T-cell (primary cell): ENCODE measurements at places on chromosomes 4 and X.

DNA sequence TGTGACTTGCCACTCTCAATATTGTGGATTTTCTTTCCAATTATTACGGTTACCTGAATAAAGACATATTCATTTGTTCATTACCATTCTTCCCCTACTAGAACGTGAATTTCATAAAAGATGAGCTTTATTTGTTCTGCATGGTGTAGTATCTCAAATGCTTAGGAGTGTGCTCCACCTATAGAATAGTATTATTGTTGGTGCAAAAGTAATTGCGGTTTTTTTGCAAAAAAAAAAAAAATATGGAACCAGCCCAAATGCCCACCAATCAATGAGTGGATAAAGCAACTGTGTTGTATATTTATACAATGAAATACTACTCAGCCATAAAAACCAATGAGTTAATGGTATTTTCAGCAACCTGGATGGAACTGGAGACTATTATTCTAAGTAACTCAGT lies 525.5 kb upstream of the PRKX start:
- no peak for DNase-seq

DNA sequence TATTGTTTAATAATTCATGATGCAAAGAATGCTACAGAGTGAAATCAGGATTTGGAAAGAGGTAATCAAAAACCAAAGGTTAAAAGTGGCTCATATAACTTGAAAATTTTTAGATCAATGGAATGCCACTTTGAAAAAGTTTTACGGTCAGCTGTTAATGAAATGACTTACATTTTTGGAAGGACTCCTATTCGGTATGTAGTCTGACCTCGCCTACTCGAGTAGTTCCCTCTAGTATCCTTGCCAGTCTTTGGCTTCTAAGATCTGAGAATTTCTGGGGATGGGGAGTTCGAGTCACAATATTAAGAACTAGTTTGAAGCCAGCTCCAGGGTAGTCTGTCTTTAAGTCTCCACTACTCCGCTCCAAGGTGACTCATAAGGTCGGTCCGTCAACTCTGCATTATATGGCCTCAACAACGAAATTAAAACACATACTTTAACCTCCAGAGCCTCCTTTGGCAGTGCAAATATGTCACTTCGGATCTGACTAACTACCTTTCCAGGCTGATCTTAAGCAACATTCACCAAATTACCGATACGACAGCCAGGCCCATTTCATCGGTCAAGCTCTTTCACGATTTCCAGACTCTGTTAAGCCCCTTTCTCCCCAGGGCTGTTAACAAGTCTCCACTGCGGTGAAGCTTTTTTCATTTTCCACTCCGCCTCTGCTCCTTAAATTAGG lies 733 bp upstream of the NAA15 start:
- DNase-seq: no peak

- no peak for DNase-seq
Measured at GRCh38 chr4:29046781-29047180, 1673.4 kb upstream of the PCDH7 start.

DNA sequence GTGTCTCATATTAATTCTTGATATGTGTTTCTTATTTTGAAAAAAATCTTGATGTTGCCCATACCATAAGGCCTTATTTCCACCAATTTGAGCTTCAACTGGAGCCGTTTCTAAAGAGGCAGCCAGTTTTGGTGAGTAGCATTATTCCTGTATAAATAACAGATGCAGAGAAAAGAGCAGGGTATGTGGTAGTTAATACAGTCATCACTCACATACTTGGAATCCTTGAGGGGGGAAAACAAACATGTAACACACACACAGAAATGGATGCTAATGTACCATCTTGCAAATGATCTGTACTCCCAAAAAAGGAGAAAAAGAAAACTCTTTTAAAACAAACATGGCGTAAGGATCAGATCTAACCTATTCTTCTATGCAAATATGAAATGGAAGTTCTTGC lies 389.7 kb downstream of the GPM6A start:
- DNase-seq: no peak

GRCh38 chr4:14967982-14968381 lies 34.3 kb upstream of the CPEB2 start:
- no peak for DNase-seq

GRCh38 chrX:29926056-29926455 lies 289.3 kb upstream of the MAGEB2 start:
- DNase-seq: no peak

GRCh38 chrX:21398426-21398825 lies 24.2 kb downstream of the CNKSR2 start:
- DNase-seq: no peak

DNA sequence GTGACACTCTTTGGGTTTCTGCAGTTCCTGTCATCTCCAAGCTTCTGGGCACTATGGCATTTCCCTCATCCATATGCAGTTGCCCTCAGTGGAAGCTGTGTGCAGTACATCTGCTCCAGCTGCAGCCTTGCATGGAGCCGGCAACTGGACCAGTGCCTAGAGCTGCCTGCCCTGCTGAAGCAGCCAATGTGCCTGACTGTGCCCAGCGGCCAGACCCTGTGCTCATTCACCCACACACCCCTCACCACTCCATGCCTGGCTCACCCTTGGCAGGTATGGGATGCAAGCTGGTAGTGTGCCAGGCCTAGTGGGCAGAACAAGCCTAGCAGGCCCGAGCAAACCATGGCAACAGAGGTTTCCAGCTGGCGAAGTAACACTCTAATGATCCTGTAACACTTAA lies 370.8 kb downstream of the FSTL5 start:
- DNase-seq: no peak

GRCh38 chr4:149605601-149606378 lies 209.9 kb downstream of the IQCM start:
- no peak for DNase-seq

- no peak for DNase-seq
Measured at GRCh38 chrX:45935408-45935807, 609.8 kb downstream of the ZNF674 start.

GRCh38 chrX:111165902-111166301 lies 69.9 kb downstream of the PAK3 start:
- no peak for DNase-seq

GRCh38 chr4:128688846-128689437 lies 120.6 kb upstream of the JADE1 start:
- no peak for DNase-seq

GRCh38 chrX:63658920-63659319 lies 126.1 kb downstream of the ARHGEF9 start:
- DNase-seq: no peak

- no peak for DNase-seq
Measured at GRCh38 chrX:151225843-151226242, 49.5 kb downstream of the GPR50 start.

GRCh38 chr4:158933236-158933635 lies 164.4 kb downstream of the FNIP2 start:
- no peak for DNase-seq

- no peak for DNase-seq
Measured at GRCh38 chrX:112147206-112147605, 64.6 kb upstream of the TRPC5 start.

DNA sequence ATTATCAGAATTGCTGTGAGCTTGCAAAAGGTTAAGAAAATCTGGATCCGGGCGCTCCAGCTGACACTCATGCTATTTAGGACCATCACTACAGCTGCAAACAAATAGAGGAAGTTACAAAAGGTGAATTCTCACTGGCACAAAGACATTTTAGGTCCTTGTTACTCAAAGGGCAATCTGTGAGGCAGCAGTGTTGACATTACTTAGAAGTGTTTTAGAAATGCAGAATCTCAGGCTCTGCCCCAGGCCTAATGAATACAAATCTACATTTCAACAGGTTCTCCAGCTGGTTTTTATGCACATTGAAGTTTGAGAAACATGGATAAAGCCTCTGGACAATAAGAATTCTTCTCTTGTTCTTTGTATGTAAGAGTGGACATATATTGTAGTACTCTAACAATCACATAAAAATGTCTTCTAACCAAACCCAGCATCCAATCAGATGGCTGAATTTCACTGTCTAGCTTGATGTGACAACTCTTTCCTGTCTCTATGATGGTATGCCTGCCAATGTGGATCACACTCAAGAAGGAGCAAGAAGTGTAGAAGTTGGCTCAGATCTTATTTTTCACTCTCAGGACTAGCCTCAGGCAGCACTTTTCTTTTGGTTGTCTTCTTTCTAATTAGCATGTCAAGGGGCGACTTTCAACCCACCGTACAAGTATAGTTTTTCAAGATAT lies 18.8 kb downstream of the SLC7A11 start:
- no peak for DNase-seq

DNA sequence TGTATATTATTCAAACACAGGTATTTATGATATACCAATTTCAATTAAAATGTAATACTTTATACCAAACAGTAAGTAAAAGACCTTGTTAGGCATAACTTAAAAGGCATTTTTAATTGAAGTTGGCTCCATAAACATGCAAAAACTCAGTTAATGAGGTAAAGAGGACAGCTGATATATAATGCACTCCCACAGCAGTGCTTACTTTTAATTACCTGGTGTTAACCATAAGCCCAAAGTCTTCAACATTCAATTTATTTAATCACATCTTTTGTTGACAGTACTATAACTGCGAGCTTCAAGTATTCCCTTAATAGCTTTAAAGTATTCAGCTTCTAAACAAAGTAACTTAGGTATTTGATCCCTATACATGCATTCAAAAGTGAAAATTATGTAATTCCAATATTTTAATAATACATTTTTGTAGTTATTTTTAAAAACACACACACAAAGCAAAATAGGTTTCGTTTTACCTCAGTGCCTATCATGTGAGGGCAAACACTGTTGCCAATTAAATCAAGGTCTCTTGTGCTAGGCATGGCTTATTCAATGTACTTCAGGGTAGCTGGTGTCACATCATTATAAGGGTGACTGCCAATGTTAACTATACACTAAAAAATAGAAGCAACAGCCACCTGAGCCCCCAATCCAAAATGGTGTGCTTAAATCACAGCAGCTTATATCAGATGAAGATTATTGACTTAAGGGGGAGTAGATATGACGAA lies 197.1 kb downstream of the LRBA start:
- no peak for DNase-seq

GRCh38 chrX:53288189-53288588 lies 6.8 kb upstream of the IQSEC2 start:
- no peak for DNase-seq

DNA sequence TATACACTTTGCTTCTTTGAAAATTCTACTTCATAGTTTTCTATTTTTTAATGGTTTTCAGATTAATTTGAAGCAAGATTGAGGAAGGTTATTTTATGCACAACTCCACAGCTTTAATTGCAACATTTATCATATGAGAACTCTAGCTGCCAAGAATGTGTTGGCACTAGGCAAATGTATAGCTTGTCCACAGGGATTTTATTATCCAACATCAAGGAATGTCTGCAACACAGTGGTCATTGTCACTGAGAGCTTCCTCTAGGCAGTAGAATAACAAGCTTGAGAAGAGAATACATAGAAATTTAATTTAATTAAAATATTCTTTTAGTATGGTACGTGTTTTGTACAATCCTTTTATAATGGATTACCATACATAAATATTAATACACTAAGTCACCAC lies 1600.8 kb downstream of the ARAP2 start:
- no peak for DNase-seq

DNA sequence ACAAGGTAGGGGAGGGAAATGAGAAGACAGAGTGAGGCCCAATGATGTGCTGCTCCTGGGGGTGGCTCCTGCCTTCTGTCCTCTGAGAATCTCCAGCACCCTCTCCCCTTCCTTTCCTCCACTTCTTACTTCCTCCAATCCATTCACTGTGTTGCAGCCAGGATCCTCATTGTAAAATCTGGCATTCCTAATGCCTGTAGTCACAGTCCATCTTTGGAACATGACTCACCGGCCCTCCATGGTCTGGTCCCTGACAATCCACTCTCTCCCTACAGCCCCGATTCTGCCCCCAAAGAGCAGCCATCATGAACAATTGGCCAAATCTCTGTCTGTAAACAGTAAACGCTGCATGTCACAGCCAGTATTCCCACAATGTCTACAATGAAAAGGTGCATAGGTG lies 72.9 kb downstream of the CLNK start:
- DNase-seq: no peak

DNA sequence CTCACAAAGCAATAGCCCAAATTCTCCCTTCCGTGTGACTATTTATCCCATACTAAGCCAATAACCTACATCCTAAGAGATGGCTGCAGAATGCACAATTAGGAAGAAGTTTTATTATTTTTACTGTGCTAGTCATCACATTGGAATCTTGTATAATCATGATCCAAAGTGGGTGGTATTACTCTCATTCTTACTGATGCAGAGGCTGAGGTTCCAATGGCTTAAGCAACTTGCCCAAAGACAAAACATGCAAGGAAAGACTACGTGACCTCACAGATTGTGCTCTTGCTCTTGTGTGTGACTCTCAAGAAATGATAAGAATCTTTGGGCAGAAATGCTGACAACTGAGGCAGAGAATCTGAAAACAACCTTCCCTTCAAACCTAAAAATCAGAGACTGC lies 212.2 kb downstream of the LDB2 start:
- DNase-seq: no peak

DNA sequence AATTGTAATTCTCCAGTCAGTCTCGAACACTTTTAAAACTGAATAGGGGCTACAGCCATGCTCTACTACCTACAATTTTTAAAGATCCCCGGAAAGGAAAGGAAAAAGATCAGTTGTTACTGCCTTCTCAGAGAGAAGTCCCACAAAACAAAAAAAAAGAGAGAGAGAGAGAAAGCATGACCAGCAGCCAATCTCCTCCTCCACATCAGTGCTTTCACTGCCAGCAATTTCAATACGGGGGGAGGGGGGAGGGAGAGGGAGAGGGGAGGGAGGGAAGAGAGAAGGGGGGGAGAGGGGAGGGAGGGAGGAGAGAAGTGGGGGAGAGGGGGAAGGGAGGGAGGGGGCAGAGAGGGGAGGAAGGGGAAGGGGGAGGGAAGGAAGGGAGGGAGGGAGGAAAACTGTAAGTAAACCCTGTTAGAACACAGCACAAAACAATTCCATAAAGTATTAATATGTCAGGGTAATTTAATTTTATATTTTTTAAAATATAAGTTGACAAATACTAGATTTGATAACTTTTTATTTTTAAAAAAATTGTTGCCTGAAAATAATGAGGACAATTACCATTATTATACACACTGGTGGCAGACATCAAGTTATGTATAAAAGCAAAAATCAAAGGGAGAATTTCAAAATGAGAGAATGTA lies 108.0 kb downstream of the LRBA start:
- no peak for DNase-seq

- no peak for DNase-seq
Measured at GRCh38 chr4:5874811-5875449, 18.0 kb downstream of the CRMP1 start.

DNA sequence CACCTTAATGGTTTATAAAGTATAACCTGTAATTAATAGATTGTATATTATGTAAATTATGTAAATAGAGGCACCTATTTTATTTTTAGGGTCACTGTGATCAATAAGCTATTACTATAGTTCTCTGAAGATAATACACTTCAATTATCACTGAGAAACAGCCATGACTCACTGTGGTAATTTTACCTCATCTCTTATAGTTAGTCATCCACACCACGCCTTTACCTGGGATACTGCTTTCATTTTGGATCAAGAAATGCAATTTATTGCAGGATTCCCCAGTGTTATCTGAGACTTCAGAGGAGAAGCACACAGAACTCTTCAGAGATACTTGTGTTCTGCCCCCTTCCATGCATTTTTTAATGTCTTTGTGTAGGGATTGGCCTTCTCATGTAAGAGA lies 348.1 kb upstream of the ATOH1 start:
- no peak for DNase-seq
